ENCODE measurements at places on chromosomes 11 and 22.

GRCh38 chr11:19536131-19536530 lies 176.5 kb upstream of the NAV2 start:
- no peak for DNase-seq

GRCh38 chr22:29689880-29690213 lies 30.0 kb upstream of the CABP7 start:
- peak; percentile 31 for DNase-seq

DNA sequence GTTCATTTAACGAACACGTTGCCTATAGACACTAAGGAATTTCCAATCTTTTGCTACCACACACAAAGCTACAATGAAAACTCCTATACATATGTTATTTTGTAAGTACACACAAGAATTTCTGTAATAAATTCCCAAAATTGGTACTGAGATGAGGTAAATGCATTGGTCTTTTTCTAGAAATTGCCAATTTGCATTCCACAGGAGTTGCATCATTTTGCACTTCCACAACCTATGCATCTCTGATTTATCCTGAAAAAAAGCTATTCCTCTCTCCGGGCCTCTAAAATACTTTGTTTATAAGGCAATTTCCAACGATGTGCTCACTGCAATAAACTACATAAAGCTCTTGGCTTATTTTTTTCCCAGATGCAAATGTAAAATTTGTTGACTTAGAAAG lies 24.9 kb downstream of the IMMP1L start:
- no peak for DNase-seq

GRCh38 chr22:17137170-17137569 lies 16.0 kb upstream of the TMEM121B start:
- no peak for DNase-seq

GRCh38 chr11:115112754-115113153 lies 391.5 kb downstream of the CADM1 start:
- DNase-seq: no peak

DNA sequence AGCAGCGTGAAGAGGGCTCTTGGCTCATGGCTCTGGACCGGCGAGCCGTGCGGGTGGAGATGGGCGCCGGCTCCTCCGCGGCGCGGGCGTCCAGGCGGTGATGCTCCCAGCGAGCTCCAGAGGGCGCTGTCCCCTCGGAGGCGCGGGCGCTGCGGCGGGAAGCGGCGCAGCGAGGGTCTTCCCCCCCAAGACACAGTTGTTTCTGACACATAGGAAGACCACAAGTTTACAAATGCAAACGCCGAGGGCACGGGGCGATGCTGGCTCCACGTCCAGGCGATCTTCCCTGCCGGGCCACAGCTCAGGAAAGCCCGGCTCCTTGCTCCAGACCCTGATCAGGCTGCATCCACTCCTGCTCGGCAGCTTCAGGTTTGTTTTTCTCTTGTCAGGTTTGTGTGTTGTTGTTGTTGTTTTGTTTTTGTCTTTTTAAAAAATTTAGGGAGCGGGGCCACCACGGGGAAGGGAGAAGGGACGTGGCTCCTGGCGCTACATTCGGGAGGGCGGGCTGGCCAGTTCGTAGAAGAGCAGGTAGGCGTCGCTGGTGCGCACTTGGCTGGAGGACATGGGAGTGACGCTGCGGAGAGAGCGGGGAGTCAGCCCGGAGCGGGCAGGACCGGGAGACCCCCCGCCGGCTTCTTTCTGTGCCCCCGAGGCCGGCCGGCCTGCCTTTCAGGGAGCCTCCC lies 10.0 kb upstream of the MFRP start:
- peak; percentile 66 for DNase-seq

DNA sequence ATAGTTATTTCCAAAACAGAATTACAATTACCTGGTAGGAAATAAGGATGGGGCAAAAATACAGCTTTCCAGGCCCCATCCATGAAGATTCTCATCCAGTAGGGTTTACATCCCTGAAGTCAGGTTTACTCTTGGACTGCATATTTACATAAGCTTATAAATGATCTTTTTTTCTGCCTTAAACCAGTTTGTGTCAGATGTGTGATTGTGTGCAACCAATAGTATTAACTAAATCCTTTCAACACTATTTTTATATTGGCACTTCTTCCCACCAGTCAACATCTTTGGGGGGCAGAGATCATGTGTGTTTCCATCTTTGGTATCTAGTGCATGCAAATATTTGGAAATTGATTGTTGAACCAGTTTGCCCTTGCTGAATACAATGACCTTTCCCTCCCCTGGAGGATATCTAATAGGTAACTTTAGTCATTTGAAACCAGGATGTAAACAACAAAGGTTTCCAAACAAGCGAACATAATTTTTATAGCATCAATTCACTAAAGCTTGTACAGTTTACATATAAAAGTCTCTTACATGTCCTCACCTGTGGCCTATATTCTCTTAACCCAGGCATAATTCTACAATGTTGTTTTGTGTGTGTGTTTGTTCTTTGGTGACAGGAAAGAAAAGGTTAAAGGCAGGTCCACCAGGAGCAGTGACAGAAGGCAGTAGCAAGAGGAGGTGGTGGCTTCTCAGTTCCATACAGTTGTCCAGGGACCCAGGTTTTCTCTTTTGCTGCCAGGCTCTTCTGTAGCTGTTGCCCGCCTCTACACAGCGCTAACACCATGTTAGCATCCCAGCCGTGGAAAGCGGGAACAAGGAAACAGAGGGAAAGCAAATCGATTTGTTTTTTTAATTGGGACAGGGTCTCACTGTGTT lies 1.7 kb upstream of the ME3 start:
- no peak for DNase-seq

GRCh38 chr11:63667995-63668795 lies 3.0 kb downstream of the ATL3 start:
- no peak for DNase-seq

- no peak for DNase-seq
Observed at GRCh38 chr11:16226245-16226644, 130.1 kb downstream of the SOX6 start.

DNA sequence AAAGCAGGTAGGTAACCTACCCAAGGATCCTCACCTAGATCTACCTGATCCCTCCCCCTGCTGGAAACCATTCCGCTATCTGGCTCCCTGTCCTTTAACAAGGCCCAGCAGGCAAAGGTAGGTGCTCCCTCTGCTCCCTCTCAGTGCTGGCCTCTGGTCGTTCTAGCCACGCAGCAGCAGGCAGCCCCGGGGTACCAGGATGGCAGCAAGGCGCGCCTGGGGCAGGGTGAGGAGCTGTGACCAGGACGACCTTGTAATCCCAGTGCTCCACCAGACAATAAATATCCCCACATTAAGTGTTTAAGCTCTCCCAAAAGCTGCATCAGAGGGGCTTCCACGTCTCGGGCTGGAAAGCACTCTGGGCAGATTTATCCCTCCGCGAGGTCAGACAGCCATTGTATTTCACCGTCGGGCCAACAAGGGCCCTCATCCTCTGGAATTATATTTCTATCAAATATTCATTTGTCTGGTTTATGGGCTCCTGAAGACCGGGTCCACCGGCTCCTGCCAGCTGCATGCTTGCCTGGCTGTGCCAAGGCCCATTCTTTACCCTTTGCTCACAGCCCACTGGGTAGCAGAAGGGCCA lies 81.3 kb downstream of the CHST1 start:
- no peak for DNase-seq

- DNase-seq: no peak
Observed at GRCh38 chr11:130980071-130980862, 64.0 kb upstream of the SNX19 start.

GRCh38 chr11:35313066-35313759 lies 106.1 kb downstream of the SLC1A2 start:
- peak; percentile 54 for DNase-seq

GRCh38 chr11:725624-726202 lies 19.7 kb downstream of the EPS8L2 start:
- DNase-seq: no peak

GRCh38 chr11:2870460-2870859 lies 15.1 kb downstream of the CDKN1C start:
- no peak for DNase-seq

GRCh38 chr11:43486141-43486540 lies 127.4 kb downstream of the TTC17 start:
- no peak for DNase-seq

GRCh38 chr11:85685820-85686459 lies at the start of gene CCDC89:
CCDC89 (minus strand) TSS chr11:85686195; CDS start chr11:85686130, 65 bp downstream.
- no peak for DNase-seq

- DNase-seq: no peak
Observed at GRCh38 chr11:116731097-116731761, 41.6 kb downstream of the BUD13 start.

GRCh38 chr22:43151251-43152002 lies at the start of gene TSPO:
TSPO (plus strand) TSS chr22:43151559; CDS start chr22:43159239, 7,680 bp downstream.
- peak; percentile 27 for DNase-seq

DNA sequence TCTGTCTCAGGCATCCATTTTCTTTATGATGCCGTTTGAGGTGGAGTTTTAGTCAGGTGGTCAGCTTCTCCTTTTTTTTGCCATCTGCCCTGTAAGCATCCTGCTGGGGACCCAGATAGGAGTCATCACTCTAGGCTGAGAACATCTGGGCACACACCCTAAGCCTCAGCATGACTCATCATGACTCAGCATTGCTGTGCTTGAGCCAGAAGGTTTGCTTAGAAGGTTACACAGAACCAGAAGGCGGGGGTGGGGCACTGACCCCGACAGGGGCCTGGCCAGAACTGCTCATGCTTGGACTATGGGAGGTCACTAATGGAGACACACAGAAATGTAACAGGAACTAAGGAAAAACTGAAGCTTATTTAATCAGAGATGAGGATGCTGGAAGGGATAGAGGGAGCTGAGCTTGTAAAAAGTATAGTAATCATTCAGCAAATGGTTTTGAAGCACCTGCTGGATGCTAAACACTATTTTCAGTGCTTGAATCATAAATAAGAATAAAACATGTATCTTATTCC lies 10.9 kb upstream of the HBE1 start:
- peak; percentile 3 for DNase-seq

GRCh38 chr22:24102366-24103200 lies 78.7 kb upstream of the SUSD2 start:
- DNase-seq: no peak

GRCh38 chr22:50713571-50714056 lies 24.4 kb upstream of the ACR start:
- no peak for DNase-seq

Measured in OCI-LY7 (cell line).